ENCODE measurements at places on chromosomes 2 and 18.

DNA sequence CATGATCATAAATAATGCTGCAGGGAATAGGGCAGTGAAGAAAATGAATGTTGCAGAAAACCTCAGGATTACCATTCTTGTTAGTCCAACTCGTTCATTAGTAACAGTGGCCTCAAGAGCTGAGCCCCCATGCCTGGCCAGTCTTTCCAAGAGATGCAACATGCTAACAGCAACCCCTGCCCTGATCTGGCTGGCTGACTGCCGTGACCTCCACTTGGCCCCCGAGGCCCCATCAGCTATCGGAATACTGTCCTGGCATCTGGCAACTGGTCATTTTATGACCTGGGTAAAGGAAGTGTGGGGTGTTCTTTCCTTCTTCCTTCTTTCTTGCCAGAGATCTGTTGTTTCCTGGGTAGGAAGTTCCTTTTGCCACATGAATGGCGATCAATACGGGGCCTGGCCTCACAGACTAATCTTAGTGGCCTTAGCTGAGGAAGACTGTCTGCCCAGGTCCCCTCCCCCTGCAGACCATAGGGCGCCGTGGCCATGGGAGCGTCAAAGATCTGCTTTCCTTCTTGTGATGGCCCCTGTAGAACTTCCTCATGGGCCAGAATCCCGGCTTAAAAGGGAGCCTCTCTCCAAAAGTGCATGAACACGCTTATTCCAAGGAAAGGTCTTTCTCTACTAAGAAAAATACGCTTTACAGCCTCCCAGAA is 10.6 kb upstream of the TRABD2A start:
- DNase-seq: no peak

GRCh38 chr2:43202289-43202688 is 24.1 kb downstream of the ZFP36L2 start:
- DNase-seq: no peak

GRCh38 chr18:48153613-48154481 is 223.4 kb upstream of the SMAD2 start:
- DNase-seq: no peak

DNA sequence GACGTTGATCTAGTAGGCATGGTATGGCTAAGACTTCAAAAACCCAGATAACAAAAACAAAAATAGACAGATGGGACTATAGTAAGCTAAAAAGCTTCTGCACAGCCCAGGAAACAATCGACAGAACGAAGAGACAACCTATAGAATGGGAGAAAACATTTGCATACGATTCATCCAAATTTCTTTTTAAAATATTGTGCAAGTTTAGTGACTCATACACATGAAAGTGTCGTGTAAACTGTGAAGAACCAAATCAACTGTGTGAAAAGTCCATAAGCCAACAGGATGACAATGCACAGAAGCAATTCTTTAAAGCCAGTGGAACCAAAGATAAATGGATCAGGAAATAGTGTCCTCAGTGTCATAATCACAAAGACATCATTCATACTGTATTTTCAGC is 671.1 kb downstream of the RNF144A start:
- no peak for DNase-seq

GRCh38 chr2:140990416-140990815 is 1140.4 kb downstream of the LRP1B start:
- DNase-seq: no peak

DNA sequence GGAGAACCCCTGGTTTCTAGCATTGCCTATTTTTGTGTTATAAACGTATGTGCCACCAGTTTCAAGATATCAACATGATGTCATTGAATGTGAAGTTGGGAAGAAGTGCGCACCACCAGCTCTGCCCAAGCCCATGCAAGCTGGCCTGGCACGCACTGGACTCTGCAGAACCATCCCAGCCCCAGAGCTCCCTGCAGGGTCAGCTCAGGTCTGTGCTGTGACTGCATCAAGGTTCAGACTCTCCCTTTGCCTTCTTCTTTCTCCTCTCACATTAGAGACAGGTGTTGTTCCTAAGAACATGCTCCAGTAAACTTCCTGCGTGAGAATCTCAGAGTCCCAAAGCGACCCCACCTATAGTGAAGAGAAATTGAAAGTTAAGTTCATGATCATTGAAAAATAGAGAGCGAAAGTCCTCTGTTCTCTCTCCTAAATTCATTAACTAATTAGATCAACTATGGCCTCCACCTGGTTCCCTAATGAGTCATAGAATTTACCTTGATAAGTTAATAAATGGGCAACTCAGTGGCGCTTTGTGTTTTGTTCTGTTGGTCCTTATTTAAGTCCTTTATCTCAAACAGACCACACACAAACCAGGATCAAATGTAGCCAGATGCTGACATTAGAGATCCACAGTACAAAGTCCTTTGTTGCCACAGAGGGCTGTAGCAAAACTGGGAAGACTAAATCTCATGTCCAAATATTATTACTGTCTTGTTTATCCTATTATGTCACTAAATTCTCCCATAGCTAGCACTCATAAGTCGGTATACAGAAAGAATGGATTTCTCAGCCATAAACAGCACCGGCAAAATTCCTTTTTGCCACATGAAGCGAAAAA is 432.3 kb downstream of the STK39 start:
- no peak for DNase-seq

- no peak for DNase-seq
These were observed 224.8 kb downstream of the FAM210A start for GRCh38 chr18:13501543-13501887.

Data from hematopoietic multipotent progenitor cell (in vitro differentiated cells).